Stimulated activated CD8-positive, alpha-beta memory T cell treated with anti-CD3 and anti-CD28 coated beads, Interleukin-4, amount 100 ng/mL, for 1 hour (primary cell): ENCODE measurements at places on chromosomes 4 and X.

DNA sequence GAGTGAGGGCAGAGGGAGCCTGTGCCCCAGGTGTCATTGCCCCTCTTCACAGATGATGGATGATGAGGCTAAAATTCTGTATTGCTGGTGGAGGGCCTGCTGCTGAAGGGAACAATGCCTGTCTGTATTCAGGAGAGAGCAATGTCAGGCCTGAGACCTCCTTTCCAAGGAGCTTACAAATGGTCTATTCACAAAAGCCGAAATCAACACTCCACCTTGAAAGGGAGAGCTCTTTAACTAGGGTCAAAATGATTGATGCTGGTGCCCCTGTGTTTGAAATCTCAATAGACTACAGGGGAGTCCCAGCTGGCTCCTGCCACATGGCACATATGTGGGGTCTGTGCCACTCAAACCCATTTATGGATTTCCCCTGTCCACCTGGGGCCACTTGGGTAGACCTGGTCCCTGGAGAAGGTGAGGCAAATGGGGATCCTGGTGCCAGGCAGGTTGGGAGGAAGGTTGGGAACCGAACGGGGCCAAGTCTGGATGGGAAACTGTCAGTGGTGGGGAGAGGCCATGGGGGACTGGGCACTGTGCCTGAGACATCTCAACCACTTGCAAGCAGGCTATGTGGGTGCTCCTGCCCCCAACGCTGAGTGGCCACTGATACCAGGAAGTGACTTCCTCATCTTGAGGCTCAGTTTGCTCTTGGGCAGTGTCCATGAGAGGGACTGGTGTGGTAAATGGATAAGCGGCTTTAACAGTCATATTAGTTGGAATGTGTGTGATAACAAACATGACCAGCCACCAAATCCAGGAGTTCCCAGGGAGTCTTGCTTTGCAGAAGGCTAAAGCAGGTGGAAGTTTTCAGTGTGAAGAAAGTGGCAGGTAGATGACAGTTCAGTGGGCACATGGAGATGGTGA, 223.8 kb upstream of the PSAPL1 start:
- DNase-seq: no peak

DNA sequence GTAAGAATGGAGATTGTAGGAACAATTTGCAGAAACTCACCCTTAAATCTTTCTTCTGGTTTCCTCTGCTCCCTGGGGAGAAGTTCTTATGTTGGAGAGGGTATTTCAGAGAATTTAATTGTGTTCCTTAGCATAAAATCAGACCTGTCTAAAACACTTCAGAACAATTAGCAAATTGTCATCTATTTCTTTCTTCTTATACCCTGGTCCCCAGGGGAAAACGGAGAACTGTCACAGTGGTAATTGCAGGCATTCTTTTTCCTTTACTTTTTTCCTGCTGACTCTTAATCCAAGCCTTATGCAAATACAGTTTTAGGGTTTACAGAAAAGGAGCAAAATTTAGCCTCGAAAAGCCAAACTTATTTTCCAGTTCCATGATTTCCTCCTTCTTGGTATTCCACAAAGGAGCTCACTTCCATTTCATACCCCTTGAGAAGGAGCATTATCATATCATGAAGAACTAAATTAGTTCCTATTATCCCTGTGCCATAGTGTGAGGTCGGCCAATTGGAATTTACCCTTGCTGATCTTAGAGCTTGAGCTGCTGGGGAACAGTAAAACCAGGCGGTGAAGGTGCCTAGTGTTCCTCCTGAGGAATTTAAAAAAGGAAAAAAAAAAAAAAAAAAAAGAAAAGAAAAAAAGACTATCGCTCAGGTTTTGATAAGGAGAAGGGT, 173.8 kb downstream of the IL15 start:
- DNase-seq: no peak

GRCh38 chrX:82945332-82945731, 562.8 kb upstream of the POU3F4 start:
- DNase-seq: no peak

DNA sequence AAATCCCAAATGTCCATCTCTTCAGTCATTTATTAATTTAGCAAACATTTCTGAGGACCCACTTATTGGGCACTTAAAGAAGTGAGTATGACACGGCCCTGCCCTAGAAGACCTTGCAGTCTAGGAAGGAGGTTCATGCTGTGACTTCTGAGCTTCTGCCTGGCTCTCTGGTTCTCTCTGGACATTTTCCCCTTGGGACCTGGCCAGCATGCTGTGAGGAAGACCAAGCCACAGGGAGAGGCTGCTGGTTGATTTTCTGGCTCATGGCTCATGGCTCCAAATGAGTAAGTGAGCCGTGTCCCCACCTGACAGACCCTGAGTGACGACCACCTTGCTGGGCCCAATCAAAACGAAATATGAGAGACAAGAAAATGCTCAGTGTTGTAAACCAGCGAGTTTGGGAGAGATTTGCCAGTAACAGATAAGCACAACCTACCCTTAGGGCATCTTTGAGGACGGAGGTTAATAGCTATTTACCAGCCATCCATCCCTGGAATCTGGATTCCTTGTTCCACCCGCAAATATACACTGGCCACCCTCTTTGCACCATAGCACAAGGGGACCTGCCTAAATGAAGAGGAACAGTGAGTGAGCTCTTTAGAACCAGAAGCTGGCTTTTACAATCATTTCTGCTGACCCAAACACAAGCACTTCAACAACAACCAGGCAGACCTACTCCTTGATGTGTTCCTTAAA, 876 bp downstream of the MPP1 start:
- DNase-seq: no peak

- no peak for DNase-seq
Measured at GRCh38 chrX:134793978-134794377, 135.7 kb upstream of the PLAC1 start.

GRCh38 chr4:89196056-89196674, 84.8 kb downstream of the TIGD2 start:
- DNase-seq: no peak

DNA sequence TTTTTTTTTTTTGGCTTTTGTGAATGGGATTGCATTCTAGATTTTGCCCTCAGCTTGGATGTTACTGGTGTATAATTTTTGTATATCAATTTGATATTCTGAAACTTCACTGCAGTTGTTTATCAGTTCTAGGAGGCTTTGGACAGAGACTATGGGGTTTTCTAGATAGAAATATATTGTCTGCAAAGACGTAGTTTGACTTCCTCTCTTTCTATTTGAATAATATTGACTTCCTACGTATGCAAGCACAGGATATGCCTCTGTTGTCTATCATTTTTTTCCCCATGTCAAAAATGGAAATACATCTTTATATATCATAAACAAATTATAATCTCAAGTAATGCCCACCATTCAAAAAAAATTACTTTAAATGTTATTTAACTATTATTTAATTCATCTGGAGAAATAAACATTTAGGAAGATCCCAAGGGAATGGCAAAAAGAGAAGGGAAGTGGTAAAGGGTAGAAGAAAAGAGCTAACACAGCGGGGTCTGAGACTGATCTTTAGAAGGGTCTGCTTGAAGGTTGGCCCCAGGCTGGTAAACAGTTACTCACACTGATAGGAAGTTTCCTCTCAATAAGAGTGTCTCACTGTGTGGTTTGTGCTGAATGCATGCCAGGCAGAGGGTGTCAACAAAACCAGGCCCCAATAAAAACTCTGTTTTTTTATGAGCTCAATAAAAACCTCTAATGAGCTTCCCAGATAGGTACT, 35.7 kb downstream of the ZNF518B start:
- DNase-seq: no peak

GRCh38 chr4:143599827-143600226, 86.3 kb downstream of the SMARCA5 start:
- DNase-seq: no peak
